ENCODE measurements at places on chromosomes 2 and 18.

DNA sequence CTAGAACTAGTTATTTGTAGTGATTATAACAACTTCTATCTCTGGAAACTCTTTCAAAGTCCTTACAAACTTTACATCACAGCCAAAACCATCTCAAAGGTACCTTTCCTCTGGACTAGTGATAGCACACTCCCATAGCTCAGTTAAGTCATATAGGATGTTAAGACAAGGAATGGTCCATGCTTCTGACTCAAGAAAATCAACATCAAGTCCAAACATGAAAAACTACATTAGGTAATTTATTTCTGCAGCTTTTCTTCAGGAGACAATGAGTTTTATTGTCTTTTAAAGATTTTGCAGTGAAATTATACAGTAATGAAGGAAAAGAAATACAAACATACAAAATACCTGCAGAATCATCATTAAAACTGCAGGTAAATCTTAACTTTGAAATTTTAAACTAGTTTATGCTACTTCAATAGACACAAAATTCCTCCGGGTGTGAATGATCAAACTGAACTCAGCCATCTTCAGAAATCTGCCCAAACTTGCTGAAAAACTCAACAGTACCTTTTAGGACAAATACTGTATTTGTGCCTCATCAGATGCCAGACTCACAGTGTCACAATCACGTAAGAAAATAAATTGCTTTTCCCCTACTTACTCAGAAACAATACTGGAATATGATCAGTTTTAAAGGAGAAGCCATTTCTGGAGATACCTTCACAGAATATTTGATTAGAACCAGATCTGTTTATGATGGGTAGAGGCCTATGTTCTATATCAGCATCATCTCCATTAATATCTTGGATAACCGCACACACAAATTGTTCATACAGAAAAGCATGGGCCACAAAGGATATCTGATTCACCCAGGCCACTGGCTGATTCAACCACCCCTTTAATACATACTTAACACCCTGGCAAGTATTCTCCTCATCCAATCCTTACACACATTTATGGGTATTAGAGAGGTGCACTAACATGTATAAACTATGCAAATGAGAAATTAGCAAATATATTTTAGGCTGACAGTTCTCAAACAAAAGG lies 2.6 kb downstream of the TMEM131 start:
- DNase-seq: no peak

DNA sequence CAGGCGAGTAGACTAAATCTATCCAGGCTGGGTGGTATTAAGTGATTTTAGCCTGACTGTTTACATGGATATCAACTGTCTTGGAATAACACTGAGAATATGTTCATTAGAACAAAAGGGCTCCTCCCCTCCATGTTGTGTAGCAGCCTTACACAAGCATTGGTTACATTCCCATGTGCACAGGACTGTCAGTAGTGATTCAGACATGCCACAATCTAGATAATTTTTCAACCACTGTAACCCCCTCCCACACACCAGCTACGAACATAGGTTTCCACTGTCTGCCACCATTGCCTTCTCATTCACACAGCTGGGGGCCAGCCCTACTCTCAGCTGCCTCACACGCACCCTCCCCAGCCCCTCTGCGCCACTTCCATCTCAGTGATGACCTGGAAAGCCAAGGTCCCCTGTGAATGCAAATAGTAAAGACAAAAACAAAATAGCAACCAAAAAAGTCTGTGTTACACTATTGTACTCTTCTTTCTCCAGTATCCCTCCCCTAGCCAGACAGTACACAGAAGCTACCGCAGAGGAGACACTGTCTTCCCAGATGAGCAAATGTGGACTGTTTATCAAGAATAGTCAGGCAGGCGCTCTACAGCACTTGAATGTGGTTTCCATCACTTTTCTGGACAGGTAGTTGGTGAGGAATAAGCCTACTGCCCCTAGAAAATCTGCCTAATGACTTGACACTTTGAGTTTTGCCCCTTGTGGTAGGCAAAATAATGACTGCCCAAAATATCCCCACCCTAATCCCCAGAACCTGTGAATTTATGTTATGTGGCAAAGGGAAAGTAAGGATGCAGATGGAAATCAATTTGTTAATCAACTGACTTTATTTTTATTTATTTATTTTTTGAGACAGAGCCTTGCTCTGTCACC lies 27.9 kb upstream of the TYMS start:
- no peak for DNase-seq

- DNase-seq: no peak
Measured at GRCh38 chr2:219545943-219546352, 2.1 kb downstream of the TMEM198 start.

DNA sequence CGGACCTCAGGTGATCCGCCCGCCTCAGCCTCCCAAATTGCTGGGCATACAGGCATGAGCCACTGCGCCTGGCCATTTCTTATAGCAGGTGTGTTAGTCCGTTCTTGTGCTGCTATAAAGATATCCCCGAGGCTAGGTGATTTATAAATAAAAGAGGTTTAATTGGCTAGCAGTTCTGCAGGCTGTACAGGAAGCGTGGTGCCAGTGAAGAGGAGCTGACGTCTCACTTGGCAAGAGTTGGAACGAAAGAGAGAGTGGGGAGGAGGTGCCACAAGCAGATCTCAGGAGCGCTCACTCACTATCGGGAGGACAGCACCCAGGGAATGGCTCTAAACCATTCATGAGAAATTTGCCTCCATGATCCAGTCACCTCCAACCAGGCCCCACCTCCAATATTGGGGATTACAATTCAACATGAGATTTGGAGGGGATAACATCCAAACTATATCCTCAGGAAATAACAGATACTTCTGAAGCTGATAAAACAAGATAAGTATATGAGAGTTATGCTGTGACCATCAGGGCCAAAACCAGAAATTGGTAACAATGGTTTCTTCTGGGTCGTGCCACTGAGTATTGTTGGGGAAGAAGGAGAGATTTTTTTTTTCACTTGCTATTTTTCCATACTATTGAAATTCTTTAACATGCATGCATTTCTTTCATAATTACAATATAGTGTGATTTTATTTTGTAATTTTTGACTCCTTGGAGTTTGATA lies 7.4 kb upstream of the RMC1 start:
- no peak for DNase-seq

GRCh38 chr2:154688373-154688772 lies 10.1 kb upstream of the KCNJ3 start:
- no peak for DNase-seq

DNA sequence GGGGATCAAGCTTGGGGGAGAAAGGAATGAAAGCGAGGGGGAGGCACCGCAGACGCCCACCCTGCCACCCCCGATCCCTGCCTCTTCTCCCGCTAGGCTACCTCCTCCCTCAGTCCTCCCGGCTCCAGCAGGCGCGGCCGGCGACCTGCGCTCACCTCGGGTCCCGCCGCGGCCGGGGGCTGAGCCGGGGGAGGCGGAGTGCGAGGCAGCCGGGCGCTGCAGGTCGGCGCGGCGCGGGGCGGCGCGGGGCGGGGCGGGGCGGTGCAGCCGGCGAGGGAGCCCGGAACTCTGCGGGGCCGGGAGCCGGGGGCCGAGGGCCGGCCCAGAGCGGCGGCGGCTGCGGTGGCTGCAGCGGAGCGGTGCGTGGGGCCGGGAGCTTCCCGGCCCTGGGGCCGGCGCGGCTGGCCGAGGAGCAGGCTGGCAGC lies 477 bp downstream of the ACVR1 start:
- DNase-seq: no peak

GRCh38 chr18:70523035-70523791 lies 234.4 kb downstream of the SOCS6 start:
- DNase-seq: no peak

DNA sequence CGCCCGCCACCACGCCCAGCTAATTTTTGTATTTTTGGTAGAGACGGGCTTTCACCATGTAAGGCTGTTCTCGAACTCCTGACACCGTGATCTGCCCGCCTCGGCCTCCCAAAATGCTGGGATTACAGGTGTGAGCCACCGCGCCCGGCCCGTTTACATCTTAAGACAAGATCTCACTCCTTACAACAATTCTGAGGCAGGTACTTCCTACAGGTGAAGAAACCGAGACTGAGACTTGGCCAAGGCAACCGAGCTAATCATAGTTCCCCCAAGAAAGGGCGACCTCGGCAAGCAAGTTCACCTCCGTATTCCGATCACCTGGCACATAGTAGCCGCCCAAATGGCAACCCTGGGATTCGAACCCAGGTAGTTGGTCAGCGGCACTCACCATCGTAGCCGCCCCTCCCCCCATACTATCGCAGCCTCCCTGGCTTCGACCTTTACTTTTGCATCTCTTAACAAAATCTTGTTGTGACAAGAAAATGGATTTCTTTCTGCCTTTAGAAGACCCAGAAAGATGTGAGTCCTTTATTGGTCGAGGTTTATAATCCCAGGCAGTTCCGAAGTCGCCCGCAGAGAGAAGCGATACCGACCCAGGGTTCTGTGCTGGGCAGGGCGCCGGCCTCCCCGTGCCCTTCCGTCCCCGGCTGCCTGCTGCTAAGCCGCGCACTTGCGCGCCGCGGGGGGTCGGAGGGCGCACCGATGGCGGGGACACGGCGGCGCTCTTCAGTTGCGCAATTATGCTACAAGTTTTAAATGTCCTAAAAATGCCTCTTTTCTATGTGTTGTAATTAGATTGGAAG lies 1.1 kb upstream of the FZD5 start:
- DNase-seq: peak; percentile 10

DNA sequence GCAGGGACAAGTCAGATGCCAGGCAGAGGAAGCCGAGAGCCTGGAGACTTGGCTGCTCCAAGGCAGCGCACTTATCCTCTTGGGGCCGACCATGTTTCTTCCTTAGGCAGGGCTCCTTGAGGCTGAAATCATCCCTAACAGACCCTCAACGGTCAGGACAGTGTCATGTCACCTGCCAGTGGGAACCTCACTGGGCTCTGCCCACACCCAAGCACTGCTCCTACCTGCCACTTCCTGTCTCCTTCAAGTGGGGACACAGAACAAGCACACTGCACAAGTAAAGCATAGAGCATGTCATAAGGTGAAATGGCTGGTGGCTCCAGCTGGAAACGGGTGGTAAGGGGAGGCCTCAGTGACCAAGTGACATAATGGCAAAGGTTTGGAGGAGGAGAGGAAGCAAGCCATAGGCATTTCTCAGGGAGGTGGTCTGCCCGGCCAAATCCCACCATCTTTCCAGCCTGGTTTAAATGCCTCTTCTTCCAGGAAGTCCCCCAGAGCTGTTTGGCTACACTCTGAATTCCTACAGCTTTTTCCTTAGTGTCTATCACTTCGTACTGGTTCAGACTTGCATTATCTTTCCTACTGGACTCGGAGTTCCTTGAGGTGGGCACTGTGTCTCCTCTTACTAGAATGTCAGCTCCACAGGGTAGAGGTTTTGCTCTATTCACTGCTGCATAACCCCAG lies 7.3 kb upstream of the ATOH8 start:
- DNase-seq: no peak

GRCh38 chr2:25000503-25001324 lies 29.0 kb upstream of the DNAJC27 start:
- no peak for DNase-seq

GRCh38 chr2:219638217-219638947 lies 11.0 kb downstream of the SLC4A3 start:
- no peak for DNase-seq

GRCh38 chr2:101728865-101729264 lies 31.4 kb downstream of the MAP4K4 start:
- DNase-seq: no peak

GRCh38 chr2:55063226-55063625 lies 13.0 kb upstream of the RTN4 start:
- DNase-seq: no peak

Measured in inflammatory macrophage treated with lipopolysaccharide for 4 hours (primary cell).